ENCODE measurements at places on chromosomes 11 and 22.
A peak's percentile ranks its signal among the peaks of the same experiment; 100 is the strongest.

DNA sequence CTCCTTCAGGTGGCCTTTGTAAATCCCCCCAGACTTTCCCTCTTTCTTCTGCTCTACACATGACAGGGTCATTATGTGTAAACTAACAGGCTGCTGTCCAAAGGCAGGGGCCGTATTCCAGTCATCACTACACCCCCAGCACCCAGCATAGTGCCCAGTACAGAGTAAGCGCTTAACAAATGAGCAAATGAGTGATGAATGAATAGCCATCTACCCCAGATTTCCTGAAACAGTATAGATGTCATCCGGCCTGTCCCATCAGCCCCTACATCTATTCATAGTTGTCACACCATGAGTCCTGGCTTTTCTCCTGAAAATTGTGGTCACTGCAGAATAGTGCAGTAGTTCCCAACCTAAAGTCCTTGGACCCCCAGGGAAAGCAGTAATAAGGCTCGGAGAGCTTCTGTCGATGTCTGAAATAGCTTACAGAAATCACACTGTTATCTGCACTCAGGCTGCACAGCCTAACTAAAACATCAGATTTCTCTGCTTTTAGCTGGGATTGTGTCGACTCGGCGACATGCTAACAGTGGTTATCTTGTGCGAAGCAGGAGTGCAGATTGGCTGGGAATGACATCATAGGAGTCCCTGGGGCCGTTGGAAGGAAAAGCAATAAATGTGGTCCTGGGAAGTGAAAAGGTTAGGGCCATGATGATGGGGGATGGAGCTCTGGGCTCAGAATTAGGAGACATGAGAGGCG is 143.8 kb upstream of the NECTIN1 start:
- DNase-seq, result no peak

GRCh38 chr11:77071671-77072605 is 5.2 kb downstream of the CAPN5 start:
- no peak for DNase-seq

- no peak for DNase-seq
Measured at GRCh38 chr11:10443721-10444235, 11.3 kb upstream of the AMPD3 start.

DNA sequence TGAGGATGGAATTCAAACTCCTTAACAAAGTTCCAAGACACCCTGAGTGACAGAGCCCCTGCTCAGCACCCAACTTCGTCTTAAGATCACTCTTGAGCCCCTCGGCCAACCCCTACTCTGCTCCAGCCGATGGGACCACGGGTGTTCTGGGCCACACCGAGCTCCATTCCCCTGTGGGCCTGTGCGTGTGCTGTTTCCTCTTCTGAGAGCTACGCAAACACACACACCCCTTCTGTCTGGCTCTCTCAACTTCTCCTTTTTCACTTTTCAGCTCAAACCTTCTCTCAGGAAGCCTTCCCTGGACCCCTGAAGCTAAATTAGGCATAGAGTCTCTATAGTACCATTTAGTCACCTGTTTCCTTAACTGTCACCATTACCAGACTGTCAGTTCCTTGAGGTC is 37.5 kb upstream of the NNMT start:
- DNase-seq, result no peak

- DNase-seq, result no peak
Measured at GRCh38 chr11:78209478-78209877, 20.8 kb downstream of the USP35 start.

- peak; percentile 98 for DNase-seq
Measured at GRCh38 chr22:36461665-36462649, 19.5 kb downstream of the TXN2 start.

GRCh38 chr11:18731949-18732821 is 6.2 kb upstream of the IGSF22 start:
- DNase-seq, result peak; percentile 40

DNA sequence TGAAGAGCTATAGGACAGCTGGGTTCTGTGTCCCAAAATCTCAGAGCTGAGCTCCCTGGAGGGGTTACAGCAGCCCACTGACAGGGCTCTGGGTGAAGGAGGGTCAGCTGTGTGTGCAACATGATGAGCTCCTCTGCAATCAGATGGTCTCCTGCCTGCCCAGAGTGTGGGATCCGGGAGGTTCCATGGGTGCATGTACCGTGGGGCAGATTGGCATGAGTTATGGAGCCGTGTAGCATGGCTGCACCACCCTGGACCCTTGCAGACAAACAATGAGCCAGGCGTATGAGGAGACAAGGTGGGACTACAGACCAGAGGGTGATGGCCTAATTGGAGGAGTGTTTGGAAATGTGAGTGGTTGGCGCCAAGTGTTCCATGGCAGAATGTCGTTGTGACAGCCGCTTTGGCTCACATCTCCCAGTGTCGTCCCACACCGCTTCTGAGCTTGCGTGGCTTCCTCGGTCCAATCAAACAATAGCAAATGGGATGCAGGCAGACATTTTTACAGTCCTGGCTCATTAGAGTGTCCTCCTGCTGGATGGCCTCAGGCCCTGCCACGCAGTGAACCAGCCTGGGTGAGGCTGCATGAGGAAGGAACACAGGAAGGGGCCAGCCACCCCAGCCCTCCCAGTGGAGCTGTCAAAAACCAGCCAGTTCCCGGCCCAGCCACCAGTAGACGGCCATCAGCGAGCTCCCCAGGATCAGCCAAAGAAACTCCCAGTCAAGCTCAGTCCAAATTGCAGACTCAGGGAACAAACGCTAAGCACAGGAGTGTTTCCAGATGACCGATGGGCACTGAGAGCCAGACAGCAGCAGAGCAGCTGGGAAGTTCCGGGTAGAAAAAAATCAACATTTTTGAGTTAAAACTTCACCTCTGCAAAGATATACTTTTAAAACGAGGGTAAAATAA is 1066.9 kb downstream of the BRD1 start:
- no peak for DNase-seq

DNA sequence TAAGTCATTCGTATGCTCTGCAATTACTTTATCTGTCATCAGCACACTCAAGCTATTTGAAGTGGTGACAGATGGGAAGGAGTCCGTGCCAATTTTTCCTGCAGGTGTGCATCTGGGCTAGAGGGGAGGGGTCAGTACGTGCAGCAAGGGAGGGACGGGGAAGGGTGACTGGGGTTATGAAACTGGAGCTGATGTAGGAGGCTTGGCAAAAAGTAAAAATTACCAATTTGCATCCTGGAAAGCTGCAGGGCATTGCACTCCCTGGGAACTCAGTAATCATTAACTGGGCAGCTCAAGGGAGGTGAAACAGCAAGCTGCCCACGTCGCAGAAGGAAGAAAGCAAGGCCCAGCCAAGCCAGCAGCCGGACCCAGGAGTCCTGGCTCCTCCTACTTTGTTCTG is 87.1 kb upstream of the TMEM45B start:
- no peak for DNase-seq

GRCh38 chr11:134645576-134645975 is 233.5 kb upstream of the B3GAT1 start:
- DNase-seq, result no peak

Measured in Daoy (cell line).